Hepatocyte (in vitro differentiated cells): ENCODE measurements at places on chromosomes 5 and 9. TPM values are rescaled to one million over a fixed set of nuclear protein-coding genes. Genes with fewer than 3 reads are reported as not detected.

STING1 gene
- total RNA-seq: 7.7 and 12.6 TPM in 2 replicates

C9orf50 gene
- total RNA-seq: not detected in 2 replicates

- H3K36me3 ChIP-seq: no peaks in the 10 kb centered on the region
- peaks cover 36% of the 10 kb centered on the region for H3K4me1 ChIP-seq
- H3K4me3 ChIP-seq: peak overlapping the region; percentile 60
- H3K27ac ChIP-seq: peak overlapping the region; percentile 91
These were observed 44.1 kb upstream of the STXBP1 start for GRCh38 chr9:127567730-127568617.

GRCh38 chr5:119751734-119752094 lies 122.4 kb downstream of the FAM170A start:
- H3K36me3 ChIP-seq: no peaks in the 10 kb centered on the region
- no peak for DNase-seq
- no peaks in the 10 kb centered on the region for H3K27me3 ChIP-seq
- no peak overlapping the region for H3K27ac ChIP-seq
- no peak overlapping the region for H3K4me3 ChIP-seq

GRCh38 chr9:126401581-126401980 lies 75.0 kb downstream of the MVB12B start:
- H3K36me3 ChIP-seq: no peaks in the 10 kb centered on the region
- H3K27me3 ChIP-seq: no peaks in the 10 kb centered on the region
- H3K4me1 ChIP-seq: no peaks in the 10 kb centered on the region
- no peak overlapping the region for H3K27ac ChIP-seq

DNA sequence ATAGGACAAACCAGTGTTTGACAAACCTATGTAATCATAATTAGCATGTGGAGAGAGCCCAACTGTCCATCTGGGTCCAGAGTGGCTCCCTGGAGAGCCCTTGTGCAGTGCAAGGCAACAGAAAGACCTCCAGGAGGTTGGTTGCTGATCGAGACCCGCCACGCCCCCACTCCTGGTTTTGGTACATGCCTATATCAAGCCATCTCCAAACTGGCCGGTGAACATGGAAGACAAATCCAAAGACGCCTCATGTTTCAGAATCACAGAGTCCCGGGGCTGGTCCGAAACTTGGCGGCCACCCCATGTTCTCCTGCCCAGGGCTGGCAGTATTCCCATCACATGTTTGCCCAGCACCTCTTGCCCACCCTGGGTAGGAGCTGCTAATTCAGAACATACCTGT lies 140.2 kb downstream of the PAX5 start:
- H3K27ac ChIP-seq: no peak overlapping the region
- no peaks in the 10 kb centered on the region for H3K36me3 ChIP-seq
- no peak for DNase-seq
- no peaks in the 10 kb centered on the region for H3K4me1 ChIP-seq
- peaks cover 20% of the 10 kb centered on the region for H3K27me3 ChIP-seq

GRCh38 chr9:114143234-114143633 lies 12.1 kb upstream of the COL27A1 start:
- H3K36me3 ChIP-seq: no peaks in the 10 kb centered on the region
- peaks cover 36% of the 10 kb centered on the region for H3K4me1 ChIP-seq
- no peak for DNase-seq
- no peak overlapping the region for H3K27ac ChIP-seq
- H3K4me3 ChIP-seq: no peak overlapping the region
